HuH-7 (cell line): ENCODE measurements at places on chromosomes 16 and 17.
A peak's percentile ranks its signal among the peaks of the same experiment; 100 is the strongest.

DNA sequence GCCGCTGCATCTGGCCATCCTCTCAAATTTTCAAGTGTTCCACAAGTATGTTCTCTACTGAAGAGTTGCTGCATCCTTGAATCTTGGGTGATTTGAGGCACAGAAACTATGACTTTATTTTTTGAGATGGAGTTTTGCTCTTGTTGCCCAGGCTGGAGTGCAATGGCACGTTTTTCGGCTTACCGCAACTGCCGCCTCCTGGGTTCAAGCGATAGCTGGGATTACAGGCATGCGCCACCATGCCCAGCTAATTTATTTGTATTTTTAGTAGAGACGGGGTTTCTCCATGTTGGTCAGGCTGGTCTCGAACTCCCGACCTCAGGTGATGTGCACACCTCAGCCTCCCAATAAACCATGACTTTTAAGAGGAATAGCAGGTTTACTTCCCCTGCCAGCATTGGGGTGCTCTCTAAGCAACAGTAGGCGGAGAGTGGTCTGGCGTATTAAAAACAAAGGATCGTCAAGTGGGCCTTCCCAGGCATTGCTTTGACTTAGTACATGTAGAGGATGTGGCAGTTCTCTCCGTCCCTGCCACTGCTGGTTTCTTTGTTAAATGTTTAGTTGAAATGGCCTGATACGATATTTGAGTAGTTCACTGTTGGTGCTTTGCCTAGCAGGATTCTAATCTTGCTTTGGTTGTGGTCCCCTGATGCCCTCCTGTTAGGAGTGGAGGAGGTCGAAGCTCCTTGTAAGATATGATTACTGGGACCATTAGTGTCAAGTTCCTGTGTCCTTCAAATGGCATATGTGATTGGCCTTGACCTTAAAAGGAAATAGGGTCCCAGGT, 9.5 kb downstream of the PYCARD start:
- DNase-seq = no peak

GRCh38 chr17:78717431-78717980, 64.6 kb downstream of the CYTH1 start:
- DNase-seq = peak; percentile 32

GRCh38 chr16:25013751-25014499, 1.2 kb downstream of the ARHGAP17 start:
- DNase-seq = no peak

DNA sequence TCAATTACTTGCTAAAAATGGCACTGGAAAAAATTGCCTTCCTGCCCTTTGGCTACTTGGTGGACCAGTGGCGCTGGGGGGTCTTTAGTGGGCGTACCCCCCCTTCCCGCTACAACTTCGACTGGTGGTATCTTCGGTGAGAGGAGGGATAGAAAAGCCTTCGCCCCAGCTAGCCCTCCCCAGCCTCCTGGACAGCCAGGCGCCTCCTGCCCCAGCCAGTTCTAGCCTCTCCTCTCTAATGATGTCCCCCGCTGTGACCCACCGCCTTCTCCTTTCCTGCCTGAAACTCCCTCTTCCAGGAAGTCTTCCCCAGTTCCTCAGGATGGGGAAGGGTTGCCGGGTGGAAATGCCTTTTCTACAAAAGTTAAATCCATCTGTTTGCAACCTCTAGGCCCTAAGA, 6.2 kb downstream of the ACE start:
- no peak for DNase-seq

- DNase-seq = no peak
Observed at GRCh38 chr16:57016301-57016700, 26.9 kb downstream of the NLRC5 start.

DNA sequence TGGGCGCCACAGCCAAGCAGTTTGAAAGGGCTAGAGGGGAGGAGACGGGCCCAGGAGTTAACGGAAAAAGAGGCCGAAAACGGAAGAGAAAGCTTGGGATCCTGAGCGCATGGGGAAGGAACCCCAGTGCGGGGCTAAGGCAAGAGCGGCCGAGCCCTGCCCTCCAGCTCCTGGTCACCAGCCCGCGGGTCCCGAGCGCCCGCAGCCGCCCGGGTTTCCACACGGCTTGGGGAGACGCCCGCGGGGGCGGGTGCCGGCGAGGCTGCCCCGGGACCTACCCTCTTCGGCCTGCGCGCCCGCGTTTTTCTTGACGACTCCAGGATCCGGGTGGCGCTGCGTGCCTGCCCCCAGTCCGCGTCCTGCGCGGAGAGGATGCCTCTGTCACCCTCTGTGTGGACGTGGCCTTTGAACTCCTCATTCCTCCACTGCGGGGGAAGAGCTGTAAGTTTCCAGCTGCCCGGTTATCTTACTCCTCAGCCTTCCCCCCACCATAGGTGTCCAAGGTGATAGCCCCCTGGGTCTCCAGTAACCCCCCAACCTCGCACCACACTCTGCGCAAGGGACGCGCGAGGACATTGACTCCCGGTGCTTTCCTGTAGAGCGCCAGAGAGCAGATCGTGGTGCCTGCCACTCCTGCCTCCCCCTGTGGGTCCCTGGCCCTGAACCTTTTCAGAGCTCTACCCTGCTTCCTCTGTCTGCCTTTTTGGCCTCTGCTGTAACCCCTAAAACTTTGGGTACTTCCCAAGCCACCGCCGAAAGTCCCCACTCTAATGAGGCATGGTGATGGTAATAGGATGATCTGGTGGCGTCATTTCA, 1.7 kb upstream of the CDH11 start:
- DNase-seq = no peak

DNA sequence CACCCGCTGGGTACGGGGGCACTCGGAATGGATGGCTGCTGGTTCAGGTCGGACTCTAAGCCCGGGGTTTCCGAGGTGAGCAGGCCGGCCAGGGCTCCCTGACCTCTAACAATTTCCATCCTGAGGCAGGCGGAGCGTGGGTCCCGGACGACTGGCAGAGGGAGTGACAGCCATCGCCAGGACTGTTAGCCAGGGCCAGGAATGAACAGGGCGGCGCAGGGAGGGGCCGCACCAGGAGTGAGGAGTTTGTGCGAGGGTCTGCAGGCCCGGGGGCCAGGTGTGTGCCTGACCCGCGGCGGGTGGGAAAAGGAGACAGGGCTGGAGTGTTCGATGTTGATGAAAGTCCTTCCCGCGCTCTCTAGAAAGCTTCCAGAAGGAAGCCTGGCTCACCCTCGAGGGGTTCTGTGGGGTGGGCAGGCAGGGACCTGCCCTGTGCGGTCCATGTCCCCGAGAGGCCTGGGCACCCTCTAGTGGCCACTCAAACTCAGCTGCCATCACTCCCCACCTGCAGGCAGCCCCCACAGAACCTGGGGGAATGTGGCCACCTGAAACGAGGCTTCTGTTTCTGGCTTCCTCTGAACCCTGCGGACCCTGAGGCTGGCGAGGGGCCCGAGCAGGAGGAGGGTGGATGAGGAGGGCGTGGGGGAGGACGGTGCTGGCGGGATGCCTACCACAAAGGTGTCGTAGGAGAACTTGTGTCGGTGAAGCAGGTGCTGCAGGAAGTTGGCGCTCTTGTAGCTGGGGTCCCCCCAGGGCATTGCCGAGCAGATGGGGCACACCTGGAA, 8.2 kb downstream of the RNF166 start:
- DNase-seq = peak; percentile 76

DNA sequence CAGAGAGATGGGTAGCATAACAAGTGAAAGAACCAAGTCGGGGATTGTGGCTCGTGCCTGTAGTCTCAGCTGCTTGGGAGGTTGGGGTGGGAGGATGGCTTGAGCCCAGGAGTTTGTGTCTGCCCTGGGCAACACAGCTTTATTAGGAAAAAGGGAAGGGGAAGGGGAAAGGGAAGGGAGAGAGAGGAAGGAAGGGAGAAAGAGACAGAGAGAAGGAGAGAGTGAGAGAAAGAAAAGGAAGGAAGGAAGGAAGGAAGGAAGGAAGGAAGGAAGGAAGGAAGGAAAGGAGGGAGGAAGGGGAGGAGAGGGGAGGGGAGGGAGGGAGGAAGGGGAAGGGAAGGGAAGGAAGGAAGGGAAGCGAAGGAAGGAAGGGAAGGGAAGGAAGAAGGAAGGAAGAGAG, 33.3 kb downstream of the CENPV start:
- DNase-seq = no peak

DNA sequence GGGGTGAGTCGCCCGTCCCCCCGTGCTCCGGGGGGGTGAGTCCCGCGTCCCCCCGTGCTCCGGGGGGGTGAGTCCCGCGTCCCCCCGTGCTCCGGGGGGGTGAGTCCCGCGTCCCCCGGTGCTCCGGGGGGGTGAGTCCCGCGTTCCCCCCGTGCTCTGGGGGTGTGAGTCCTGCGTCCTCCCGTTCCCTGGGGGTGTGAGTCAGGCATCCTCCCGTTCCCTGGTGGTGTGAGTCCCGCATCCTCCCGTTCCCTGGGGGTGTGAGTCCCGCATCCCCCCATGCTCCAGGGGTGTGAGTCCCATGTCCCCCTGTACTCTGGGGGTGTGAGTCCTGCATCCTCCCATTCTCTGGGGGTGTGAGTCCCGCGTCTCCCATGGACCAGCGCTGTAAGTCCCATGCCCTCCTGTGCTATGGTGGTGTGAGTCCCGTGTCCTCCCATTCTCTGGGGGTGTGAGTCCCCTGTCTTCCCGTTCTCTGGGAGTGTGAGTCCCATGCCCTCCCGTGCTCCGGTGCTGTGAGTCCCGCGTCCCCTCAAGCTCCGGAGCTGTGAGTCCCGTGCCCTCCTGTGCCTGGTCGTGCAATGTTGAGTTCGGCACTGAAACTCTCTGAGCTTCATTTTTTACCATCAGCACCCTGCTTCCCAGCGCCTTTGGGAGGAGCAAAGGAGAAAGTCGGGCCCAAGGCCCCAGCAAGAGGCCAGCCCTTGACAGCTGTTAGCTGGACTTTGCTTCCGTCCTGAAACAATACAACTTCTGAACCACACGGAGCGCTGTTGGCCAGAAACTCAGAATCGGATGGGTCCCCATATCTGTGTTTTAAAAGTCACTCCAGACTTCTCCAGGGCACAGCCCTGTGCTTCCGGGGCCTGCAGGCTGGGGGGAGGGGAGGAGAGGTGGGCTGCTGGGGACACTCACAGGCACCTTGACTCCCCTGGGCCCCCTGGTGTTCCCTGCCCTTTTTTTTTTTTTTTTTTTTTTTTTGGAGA, 11.5 kb upstream of the ZC3H18 start:
- peak; percentile 94 for DNase-seq
